ENCODE measurements at places on chromosomes 16 and 17. TPM values are rescaled to one million over a fixed set of nuclear protein-coding genes. Genes with fewer than 3 reads are reported as not detected.

GRCh38 chr17:78996781-78997201 is 12.8 kb downstream of the CANT1 start:
- no peak for DNase-seq

GRCh38 chr17:59202320-59202719 is 7.5 kb upstream of the SMG8 start:
- DNase-seq, result no peak

DNA sequence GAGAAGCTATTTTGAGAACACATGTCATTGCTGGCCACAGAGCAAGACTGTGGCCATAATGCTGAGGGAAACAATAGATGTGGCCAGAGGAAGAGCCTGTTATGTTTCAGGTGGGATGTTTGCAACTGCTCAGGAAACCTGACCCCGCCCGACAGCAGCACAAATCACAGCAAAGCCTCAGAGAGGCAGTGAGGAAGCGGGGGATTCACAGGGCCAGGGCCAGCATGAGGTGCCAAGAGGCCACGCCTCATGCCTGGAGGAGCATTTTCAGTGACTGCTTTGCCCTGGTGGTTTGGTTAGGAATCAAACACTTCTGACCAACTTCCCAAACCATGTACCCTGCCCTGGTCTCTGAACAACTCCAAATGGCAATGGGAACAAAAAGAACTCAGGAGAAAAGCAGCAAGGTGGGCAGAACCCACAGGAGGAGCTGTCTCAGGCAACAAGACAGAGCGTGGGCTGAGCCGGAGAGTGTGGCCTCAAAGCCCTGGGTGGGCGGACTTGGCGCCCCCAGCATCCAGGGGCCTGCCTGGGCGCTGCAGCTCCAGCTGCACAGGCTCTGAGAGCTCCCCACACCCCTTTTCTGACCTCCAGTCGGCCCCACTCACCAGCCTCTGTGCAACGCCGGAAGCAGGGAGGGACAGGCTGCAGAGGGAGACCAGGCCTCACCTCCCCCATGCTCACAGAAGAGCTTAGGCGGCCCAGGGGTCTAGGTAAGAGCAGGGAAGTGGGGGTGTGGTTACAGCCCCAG is 20.6 kb downstream of the HIC1 start:
- DNase-seq, result peak; percentile 69

- no peak for DNase-seq
These were observed 19.4 kb downstream of the EMP2 start for GRCh38 chr16:10561001-10561400.

GRCh38 chr17:6940186-6940649 is 55.6 kb upstream of the ALOX12 start:
- DNase-seq, result no peak

- DNase-seq, result no peak
These were observed 52.6 kb downstream of the PITPNM3 start for GRCh38 chr17:6503641-6504195.

- peak; percentile 64 for DNase-seq
These were observed 79.2 kb downstream of the MYH11 start for GRCh38 chr16:15777533-15778203.

GRCh38 chr17:69525920-69526841 is 111.7 kb downstream of the MAP2K6 start:
- peak; percentile 48 for DNase-seq

DNA sequence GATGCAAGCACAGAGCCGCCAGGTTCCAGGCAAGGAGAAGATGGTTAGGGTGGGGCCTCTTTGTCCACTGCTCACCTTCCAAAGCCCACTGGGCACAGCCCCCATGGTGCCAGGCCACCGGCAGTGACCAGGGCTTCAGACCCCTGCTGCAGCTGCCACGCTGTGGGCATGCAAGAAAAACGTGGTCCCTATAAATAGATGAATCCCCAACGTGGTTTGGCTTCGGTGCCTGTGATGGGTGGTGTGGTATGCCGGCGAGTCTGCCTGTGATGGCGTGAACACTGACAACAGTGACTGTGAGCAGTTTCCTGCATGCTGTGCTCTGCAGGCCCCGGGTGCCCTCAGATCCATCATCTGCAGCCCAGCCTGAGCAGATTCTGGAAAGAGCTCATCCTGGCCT is 36.6 kb downstream of the RAB11FIP4 start:
- no peak for DNase-seq

- DNase-seq, result no peak
These were observed 27.9 kb downstream of the IRX6 start for GRCh38 chr16:55351936-55352335.

- no peak for DNase-seq
These were observed 452.7 kb downstream of the TMEM114 start for GRCh38 chr16:8137606-8138005.

- no peak for DNase-seq
These were observed 66.4 kb downstream of the DYNLRB2 start for GRCh38 chr16:80607204-80607603.

GRCh38 chr16:12459391-12460063 is 344.2 kb downstream of the CPPED1 start:
- DNase-seq, result no peak

Gene SCGB1C2
- polyA plus RNA-seq, result not detected

Gene PLEKHM1
- 21.6 TPM for polyA plus RNA-seq

Gene STX1B
- 4.2 TPM for polyA plus RNA-seq

Gene CACNG5
- not detected for polyA plus RNA-seq

Gene LGALS3BP
- polyA plus RNA-seq, result 128 TPM

Gene CRYM
- 0.30 TPM for polyA plus RNA-seq

Gene CLEC19A
- not detected for polyA plus RNA-seq

Gene TLCD3A
- polyA plus RNA-seq, result 38.2 TPM

Gene LUC7L3
- polyA plus RNA-seq, result 56.5 TPM

Gene PIMREG
- 6.5 TPM for polyA plus RNA-seq

Data from fibroblast of lung (primary cell).